ENCODE measurements at places on chromosomes 1 and 21. TPM values are rescaled to one million over a fixed set of nuclear protein-coding genes. Genes with fewer than 3 reads are reported as not detected.
A peak's percentile ranks its signal among the peaks of the same experiment; 100 is the strongest.

The AIRE gene
- not detected for total RNA-seq

The RPE65 gene
- not detected for total RNA-seq

The GJA8 gene
- not detected for total RNA-seq

The C4BPA gene
- 175 TPM for total RNA-seq

The ADGRL4 gene
- total RNA-seq = 31.9 TPM

The BOLA1 gene
- total RNA-seq = 16.5 TPM

The AIDA gene
- total RNA-seq = 91.3 TPM

The CYP4A22 gene
- not detected for total RNA-seq

GRCh38 chr1:15946571-15947381 is 29.1 kb downstream of the ZBTB17 start:
- DNase-seq = no peak

DNA sequence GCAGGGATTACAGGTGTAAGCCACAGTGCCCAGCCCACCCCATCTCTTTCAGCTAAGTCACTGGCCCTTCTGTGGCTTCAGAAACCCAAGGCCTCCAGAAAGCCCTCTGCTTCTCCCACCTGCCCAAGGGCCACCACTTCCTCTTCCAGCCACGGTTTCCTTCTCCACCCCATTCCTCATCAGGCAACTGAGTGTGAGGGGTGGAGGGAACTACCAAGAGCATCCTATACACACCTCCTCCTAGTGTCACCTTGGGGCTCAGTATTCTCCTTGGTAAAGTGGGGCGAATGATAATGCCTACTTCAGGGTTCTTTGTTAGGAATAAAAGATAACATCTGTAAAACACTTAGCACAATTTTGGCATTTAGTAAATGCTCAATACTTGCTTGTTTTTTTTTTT is 30.0 kb downstream of the KNCN start:
- no peak for DNase-seq

DNA sequence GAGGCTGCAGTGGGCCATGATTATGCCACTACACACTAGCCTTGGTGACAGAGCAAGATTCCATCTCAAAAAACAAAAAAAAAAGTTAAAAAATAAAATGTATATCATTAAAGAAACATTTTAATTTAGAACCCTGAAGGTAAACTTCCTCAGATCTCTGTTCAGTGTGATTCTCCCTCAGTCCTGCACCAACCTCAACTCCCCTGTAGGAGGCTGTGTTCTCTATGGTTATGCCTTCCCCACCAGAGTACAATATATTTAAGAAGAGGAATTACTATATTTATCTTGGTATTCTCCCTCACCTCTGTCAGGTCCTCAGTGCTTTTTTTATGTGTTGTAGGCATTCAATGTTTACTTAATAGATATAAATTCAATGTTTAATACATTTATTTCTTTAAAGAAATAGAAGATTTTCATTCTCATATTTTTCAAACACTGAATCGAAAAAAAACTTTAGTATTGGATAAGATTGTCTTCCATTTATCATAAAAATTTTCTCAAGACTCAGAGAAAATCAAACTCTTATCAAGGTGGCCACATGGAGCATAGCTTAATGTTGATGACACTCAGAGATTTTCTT is 4.8 kb upstream of the LRRC8B start:
- DNase-seq = no peak

DNA sequence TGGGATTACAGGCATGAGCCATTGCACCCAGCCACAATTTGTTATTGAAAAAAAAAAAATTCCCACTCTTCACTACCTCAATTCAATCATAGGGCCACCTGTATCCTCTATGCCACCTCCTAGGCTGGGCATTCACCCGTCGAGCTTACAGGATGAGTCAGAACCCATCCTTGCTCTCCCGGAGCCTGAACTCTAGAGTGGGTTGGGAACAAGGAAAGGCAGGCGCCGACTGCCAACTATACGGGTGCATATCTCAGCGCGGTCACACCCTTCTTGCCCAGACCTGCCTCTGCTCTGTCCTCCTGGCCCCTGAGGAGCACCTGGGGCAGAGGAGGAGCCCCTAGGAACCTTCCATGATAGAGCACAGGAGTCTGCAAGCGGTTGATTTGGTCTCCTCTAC is 21.4 kb upstream of the LBR start:
- peak; percentile 25 for DNase-seq

- DNase-seq = no peak
Observed at GRCh38 chr1:212722270-212722957, 22.8 kb upstream of the BATF3 start.

- DNase-seq = no peak
Observed at GRCh38 chr1:37719572-37720195, 27.4 kb downstream of the CDCA8 start.

- DNase-seq = peak; percentile 73
Observed at GRCh38 chr1:174875306-174875705, 124.4 kb upstream of the CACYBP start.
